Cardiac atrium fibroblast (primary cell): ENCODE measurements at places on chromosomes 12 and 14. TPM values are rescaled to one million over a fixed set of nuclear protein-coding genes. Genes with fewer than 3 reads are reported as not detected.

Gene CLEC6A
- total RNA-seq, result not detected in 2 replicates

Gene TAS2R43
- total RNA-seq, result not detected in 2 replicates

Gene ASIC1
- 4.7 and 8.8 TPM in 2 replicates for total RNA-seq

Gene MIP
- not detected in 2 replicates for total RNA-seq

Gene SLC4A8
- 0.49 TPM in 1 of 2 replicates, not detected in the other for total RNA-seq

Gene CCDC177
- 0.16 and 0.54 TPM in 2 replicates for total RNA-seq

Gene BICDL1
- total RNA-seq, result not detected in 2 replicates

Gene POTEM
- total RNA-seq, result not detected in 2 replicates

Gene KRT81
- 0.16 TPM in 1 of 2 replicates, not detected in the other for total RNA-seq

Gene BTBD7
- total RNA-seq, result 9.6 and 13.3 TPM in 2 replicates

Gene BCL11B
- total RNA-seq, result not detected in 2 replicates

Gene P2RX2
- not detected in 2 replicates for total RNA-seq

Gene ACOT6
- total RNA-seq, result not detected in 2 replicates

Gene TAS2R13
- total RNA-seq, result not detected in 2 replicates

Gene SLCO1A2
- total RNA-seq, result not detected in 2 replicates

Gene KRT85
- not detected in 2 replicates for total RNA-seq

Gene SYT10
- total RNA-seq, result not detected in 2 replicates
